Fibroblast of skin of scalp (primary cell): ENCODE measurements at places on chromosomes 3 and 15.
A peak's percentile ranks its signal among the peaks of the same experiment; 100 is the strongest.

DNA sequence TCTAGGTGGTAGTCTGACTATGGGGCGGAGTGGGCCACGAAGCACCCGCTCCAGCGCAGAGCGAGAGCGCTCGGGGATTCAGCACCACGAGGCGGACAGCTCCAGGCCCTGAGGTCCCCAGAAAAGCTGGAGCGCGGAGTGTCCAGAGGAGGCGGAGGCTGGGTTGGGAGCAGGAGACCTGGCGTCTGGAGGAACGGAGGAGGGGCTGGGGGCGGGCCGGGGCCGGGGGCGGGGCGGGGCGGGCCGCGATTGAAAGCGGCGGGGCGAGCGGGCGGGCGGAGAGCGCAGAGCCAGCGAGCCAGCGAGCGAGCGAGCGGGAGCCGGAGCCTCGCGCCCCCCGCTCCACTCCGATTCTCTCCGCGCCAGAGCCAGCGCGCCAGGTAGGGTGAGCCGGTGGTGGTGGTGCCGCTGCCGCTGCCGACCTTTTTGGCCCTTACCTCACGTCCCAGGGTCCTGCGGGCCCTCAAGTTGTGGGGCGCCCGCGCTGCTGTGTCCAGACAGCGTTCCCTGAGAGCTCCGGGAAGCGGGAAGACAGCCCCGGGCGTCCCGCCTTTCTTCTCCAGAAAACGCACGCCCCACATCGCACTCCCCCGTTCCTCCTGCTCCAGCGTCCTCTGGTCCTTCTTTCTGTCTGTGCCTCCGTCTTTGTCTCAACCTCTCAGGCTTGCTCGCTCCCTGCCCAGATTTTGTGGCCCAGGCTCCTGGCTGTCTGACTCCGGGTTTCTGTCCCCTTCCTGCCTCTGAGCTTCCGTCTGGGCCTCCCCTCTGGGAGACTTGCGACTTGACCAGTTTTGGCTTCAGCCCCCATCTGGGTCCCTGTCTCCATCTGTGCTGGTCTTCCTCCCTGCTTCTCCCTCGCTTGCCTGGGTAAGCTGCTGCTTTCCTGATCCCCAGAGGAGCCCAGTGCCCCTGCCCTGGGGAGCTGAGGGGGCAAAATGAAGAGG is at the start of gene GRM2:
TSS of gene GRM2 (plus strand) at position 281 of the 944 bp plus-strand sequence. CDS start 1,916 bp downstream, outside the sequence.
- DNase-seq, result peak; percentile 83

- no peak for DNase-seq
Observed at GRCh38 chr3:67388738-67389137, 265.7 kb downstream of the SUCLG2 start.

GRCh38 chr15:99017322-99017701 is 9.7 kb upstream of the PGPEP1L start:
- DNase-seq, result no peak

- DNase-seq, result no peak
Observed at GRCh38 chr3:149327156-149327555, 6.3 kb downstream of the TM4SF18 start.

DNA sequence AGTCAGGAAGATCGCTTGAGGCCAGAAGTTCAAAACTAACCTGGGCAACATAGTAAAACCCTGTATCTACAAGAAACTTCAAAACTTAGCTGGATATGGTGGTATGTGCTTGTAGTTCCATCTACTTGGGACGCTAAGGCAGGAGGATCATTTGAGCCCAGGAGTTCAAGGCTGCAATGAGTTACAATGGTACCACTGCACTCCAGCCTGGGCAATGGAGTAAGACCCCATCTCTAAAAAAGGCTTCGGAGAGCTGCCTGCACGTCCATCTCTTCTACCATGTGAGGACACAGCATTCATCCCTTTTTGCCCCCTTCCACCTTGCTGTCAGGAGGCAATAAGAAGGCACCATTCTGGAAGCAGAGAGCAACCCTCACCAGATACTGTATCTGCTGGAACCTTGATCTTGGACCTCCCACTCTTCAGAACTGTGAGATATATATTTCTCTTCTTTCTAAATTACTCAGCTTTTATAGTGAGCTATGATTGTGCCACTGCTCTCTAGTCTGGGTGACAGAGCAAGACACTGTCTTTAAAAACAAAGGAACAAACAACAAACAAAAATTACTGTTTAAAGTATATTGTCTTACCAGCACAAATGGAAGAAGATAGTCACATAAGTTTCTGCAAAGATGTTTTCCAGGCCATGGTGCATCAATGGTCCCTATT is 4.2 kb upstream of the BTLA start:
- no peak for DNase-seq

GRCh38 chr3:16395212-16395611 is 118.3 kb downstream of the RFTN1 start:
- no peak for DNase-seq
